ENCODE measurements at places on chromosomes 5 and 9. TPM values are rescaled to one million over a fixed set of nuclear protein-coding genes. Genes with fewer than 3 reads are reported as not detected.

GRCh38 chr9:36492865-36493264 is 79.8 kb upstream of the MELK start:
- H3K36me3 ChIP-seq: no peaks in the 10 kb centered on the region
- no peak overlapping the region for H3K4me3 ChIP-seq
- no peak for DNase-seq
- H3K27me3 ChIP-seq: no peaks in the 10 kb centered on the region

Gene SCGB3A2
- not detected for total RNA-seq

DNA sequence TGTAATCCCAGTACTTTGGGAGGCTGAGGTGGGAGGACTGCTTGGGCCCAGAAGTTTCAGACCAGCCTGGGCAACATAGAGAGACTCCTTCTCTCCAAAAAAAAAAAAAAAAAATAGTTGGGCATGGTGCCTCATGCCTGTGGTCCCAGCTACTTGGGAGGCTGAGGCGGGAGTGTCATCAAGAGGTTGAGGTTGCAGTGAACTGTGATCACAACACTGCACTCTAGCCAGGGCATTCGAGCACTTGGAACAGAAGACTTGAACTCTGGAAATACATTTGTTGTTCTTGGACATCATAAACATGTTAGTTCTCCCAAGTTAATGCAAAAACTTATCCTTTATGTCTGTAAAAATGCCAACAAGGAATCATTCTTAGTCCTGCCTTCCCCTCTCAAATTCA is 29.6 kb downstream of the EHMT1 start:
- DNase-seq: no peak
- H3K27ac ChIP-seq: no peak overlapping the region
- H3K4me1 ChIP-seq: no peaks in the 10 kb centered on the region
- no peaks in the 10 kb centered on the region for H3K36me3 ChIP-seq

DNA sequence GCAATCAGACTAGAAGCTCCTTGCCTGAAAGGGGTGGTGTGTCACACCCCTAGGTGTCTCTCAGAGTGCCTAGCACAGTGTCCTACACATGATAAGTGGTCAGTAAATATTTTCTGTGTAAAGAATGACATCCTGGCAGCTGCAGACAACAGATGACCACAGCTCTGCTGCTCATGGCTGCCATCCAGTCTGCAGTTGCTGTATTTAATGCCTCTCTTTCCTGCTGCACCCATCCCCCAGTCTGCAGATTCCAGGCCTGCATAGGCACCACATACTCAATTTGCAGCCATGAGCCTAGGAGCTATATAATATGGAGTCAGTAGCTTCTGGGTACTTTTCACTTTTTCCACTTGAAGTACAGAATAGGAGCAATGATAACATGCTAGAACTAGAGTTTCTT is 94.9 kb upstream of the NR4A3 start:
- no peaks in the 10 kb centered on the region for H3K4me1 ChIP-seq
- H3K4me3 ChIP-seq: no peak overlapping the region
- H3K27ac ChIP-seq: no peak overlapping the region
- H3K27me3 ChIP-seq: no peaks in the 10 kb centered on the region
- no peak for DNase-seq

- DNase-seq: no peak
- no peaks in the 10 kb centered on the region for H3K4me1 ChIP-seq
- H3K36me3 ChIP-seq: no peaks in the 10 kb centered on the region
- no peak overlapping the region for H3K4me3 ChIP-seq
Measured at GRCh38 chr5:74254257-74254656, 386.3 kb downstream of the ENC1 start.

Gene NR4A3
- 3.9 TPM for total RNA-seq

- no peaks in the 10 kb centered on the region for H3K4me1 ChIP-seq
- no peaks in the 10 kb centered on the region for H3K36me3 ChIP-seq
- no peaks in the 10 kb centered on the region for H3K27me3 ChIP-seq
Measured at GRCh38 chr5:168176251-168176650, 115.2 kb upstream of the WWC1 start.

- H3K36me3 ChIP-seq: no peaks in the 10 kb centered on the region
- H3K4me1 ChIP-seq: no peaks in the 10 kb centered on the region
- no peak for DNase-seq
- H3K27ac ChIP-seq: no peak overlapping the region
- H3K27me3 ChIP-seq: no peaks in the 10 kb centered on the region
Measured at GRCh38 chr9:26786564-26786963, 106.0 kb downstream of the CAAP1 start.

Gene INVS
- total RNA-seq: 28.0 TPM

- no peaks in the 10 kb centered on the region for H3K36me3 ChIP-seq
- no peak overlapping the region for H3K27ac ChIP-seq
- H3K4me3 ChIP-seq: no peak overlapping the region
- H3K4me1 ChIP-seq: no peaks in the 10 kb centered on the region
- DNase-seq: no peak
- H3K27me3 ChIP-seq: no peaks in the 10 kb centered on the region
Measured at GRCh38 chr5:108515517-108516105, 133.7 kb upstream of the FBXL17 start.

DNA sequence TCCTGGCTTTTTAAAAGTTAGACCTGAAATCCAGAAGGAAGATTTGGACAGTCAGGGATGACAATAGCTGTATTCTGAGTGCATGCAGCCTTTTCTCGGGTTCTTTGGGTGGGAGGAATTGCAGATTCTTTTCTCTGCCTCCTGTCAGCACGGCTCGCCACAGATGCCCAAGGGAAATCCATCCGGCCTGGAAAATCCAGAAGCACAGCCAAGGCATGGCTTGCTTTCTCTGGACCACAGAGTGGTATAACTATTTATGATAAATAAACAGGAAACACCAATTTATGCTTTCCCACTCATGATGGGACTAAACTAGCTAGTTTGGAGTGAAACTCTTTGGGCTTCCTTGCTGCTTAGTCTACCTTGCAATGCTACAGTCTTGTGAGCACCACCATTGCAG is 59.1 kb downstream of the C9orf152 start:
- DNase-seq: no peak
- H3K27me3 ChIP-seq: no peaks in the 10 kb centered on the region
- H3K27ac ChIP-seq: peak overlapping the region; percentile 93
- no peaks in the 10 kb centered on the region for H3K36me3 ChIP-seq
- peak overlapping the region; percentile 19 for H3K4me3 ChIP-seq
- no peaks in the 10 kb centered on the region for H3K4me1 ChIP-seq

GRCh38 chr5:62922191-62922590 is 343.6 kb downstream of the LRRC70 start:
- no peak overlapping the region for H3K27ac ChIP-seq
- H3K4me3 ChIP-seq: no peak overlapping the region
- H3K4me1 ChIP-seq: no peaks in the 10 kb centered on the region
- no peak for DNase-seq
- no peaks in the 10 kb centered on the region for H3K36me3 ChIP-seq
- no peaks in the 10 kb centered on the region for H3K27me3 ChIP-seq

GRCh38 chr5:15105799-15106393 is 234.3 kb upstream of the ANKH start:
- H3K4me3 ChIP-seq: no peak overlapping the region
- no peaks in the 10 kb centered on the region for H3K27me3 ChIP-seq
- no peaks in the 10 kb centered on the region for H3K4me1 ChIP-seq
- peak; percentile 53 for DNase-seq
- H3K36me3 ChIP-seq: no peaks in the 10 kb centered on the region

DNA sequence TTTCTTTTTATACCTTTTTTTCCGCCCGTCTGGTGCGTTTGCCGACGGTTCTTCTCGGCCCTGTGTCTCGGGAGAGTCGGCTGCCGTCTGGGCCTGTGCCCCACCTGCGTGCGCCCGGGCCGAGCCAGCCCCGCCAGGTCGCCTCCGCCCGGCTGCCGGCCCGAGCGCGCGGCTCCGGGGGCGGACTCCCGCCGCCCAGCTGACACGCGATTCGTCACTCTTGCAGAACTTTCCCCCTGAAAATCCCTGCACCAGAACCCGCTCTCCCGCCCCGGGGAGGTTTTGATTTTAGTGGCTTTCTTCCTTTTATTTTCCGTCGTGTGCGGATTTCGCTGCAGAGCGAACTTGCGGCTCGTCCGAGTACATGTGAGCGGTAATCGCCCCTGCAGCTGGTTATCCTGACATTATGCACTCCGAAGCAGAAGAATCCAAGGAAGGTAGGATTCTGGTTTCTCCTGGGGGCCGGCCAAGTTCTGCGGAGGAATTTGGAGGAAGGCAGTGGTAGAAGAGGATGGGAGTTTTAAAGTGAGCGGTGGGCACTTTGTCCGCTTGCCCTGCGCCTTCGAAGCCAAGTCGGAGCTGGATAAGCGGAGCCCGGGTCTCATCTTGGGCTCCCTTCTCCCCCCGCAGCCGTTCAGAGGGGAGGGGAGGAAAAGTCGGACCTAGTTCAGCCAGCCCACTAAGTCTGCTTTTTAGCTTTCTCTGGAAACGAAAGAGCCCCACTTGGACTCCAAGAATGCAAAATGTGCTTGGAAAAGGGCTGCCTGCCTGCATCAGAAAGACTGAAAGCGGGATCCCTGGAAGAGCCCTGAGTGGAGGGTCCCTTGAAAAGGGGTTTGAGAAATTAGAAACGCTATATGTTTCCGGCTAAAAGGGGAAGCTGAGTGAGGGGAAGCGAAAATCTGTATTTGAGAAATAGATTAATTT is at the start of gene TNFAIP8:
Gene TNFAIP8, plus strand, starts transcription at position 335 of the 927 bp plus-strand sequence. Its CDS starts 72 bp downstream, at position 407.
- DNase-seq: peak; percentile 43
- peak within 1 kb of the TSS; percentile 83 for H3K27ac ChIP-seq
- H3K4me1 ChIP-seq: peaks cover 9% of the 10 kb centered on the region
- no peaks in the 10 kb centered on the region for H3K36me3 ChIP-seq
- H3K4me3 ChIP-seq: peak within 1 kb of the TSS; percentile 66
- no peaks in the 10 kb centered on the region for H3K27me3 ChIP-seq

GRCh38 chr5:107615299-107615817 is 55.4 kb downstream of the EFNA5 start:
- DNase-seq: no peak
- H3K27me3 ChIP-seq: no peaks in the 10 kb centered on the region
- no peak overlapping the region for H3K27ac ChIP-seq
- no peaks in the 10 kb centered on the region for H3K36me3 ChIP-seq

Gene PCDHB13
- 8.7 TPM for total RNA-seq

- H3K27me3 ChIP-seq: no peaks in the 10 kb centered on the region
- H3K27ac ChIP-seq: peak overlapping the region; percentile 50
- no peak for DNase-seq
- peaks cover 77% of the 10 kb centered on the region for H3K36me3 ChIP-seq
Measured at GRCh38 chr9:96491079-96491879, 41.3 kb downstream of the HABP4 start.

Gene RNF208
- 0.63 TPM for total RNA-seq

DNA sequence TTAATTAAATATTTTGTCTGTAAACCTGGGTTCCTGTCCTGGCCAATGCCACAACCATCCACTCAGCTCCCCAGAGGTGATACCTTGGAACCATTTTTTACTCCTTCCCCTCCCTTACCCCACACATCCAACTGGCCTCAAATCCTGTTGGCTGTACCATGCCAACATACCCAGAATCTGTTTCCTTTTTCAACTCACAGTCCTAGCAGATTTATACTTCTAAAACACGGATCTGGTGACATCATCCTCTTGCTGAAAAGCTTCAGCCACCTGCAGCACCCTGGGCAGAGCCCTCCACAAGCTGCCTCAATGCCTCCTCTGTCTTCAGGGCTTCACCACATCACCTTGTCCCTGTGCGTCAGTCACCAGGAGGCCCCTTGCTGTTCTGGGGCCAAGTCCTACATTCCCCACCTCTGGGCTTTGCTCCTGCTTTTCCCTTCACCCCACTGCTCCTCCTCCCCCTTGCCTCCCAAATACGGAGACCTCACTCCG is 14.9 kb downstream of the SEMA6A start:
- H3K4me1 ChIP-seq: no peaks in the 10 kb centered on the region
- no peaks in the 10 kb centered on the region for H3K36me3 ChIP-seq
- H3K4me3 ChIP-seq: no peak overlapping the region
- no peaks in the 10 kb centered on the region for H3K27me3 ChIP-seq
